ENCODE measurements at places on chromosomes 1 and 21.

- DNase-seq, result no peak
These were observed 37.8 kb downstream of the FAM78B start for GRCh38 chr1:166129006-166129405.

- DNase-seq, result no peak
These were observed 6.0 kb downstream of the HES3 start for GRCh38 chr1:6249739-6250689.

GRCh38 chr1:200917291-200917817 is 22.7 kb downstream of the INAVA start:
- no peak for DNase-seq

GRCh38 chr1:79524126-79524525 is 517.6 kb upstream of the ADGRL4 start:
- no peak for DNase-seq

DNA sequence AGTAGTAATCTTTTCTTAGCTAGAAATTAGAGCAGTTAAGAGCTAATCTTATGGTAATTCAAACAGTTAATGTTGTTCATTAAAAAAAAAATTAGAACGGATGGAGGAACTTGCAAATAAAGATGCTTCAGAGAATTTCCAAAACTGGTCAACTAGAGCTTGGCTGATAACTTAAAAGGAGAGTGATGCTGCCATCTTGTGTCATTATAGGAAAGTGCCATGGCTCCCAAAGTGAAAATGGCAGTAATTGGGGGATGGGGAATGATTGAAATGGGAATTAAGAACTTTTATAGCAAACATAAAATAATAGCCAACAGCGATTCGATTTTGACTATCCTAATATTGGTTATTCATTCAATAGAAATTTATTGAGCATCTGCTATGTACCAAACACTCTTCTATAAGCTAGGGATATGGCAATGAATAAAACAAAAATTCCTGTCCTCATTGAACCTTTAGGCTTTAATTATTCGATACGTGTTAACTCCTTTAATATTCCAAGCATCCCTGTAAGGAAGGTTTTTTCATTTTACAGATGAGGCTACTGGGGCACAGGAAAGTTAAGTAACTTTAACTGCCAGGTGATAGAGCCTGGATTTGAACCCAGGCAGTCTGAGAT is 5.7 kb upstream of the PLPP3 start:
- peak; percentile 53 for DNase-seq

- DNase-seq, result no peak
These were observed 1.0 kb upstream of the TMEM61 start for GRCh38 chr1:54979327-54979891.

DNA sequence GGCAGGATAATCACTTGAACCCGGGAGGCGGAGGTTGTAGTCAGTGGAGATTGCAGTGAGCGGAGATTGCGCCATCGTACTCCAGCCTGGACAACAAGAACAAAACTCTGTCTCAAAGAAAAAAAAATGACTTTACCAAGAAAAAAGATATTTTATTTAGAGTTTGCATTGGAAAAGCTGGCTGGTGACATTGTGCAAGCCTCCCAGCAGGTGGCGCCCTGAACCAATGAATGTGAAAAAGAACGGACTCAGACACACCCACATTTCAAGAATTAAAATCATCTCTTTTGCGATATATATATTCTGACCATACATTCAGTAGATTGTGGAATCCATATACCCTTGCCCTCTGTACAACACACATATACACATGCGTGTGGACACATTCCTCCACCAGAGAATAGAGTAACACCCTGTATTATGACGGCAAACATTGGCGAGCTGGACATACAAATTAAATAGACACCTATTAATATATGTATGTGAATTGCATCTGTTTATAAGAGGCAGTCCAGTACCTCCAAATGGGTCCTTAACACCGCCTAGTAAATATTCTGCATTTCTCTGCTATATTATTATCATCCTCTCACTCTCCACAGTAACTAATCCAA is 39.0 kb upstream of the CADM3 start:
- peak; percentile 14 for DNase-seq

GRCh38 chr1:233295237-233295974 is at the start of gene PCNX2:
Gene PCNX2 (minus strand): TSS chr1:233295725. CDS start chr1:233295478, 247 bp downstream.
- no peak for DNase-seq

GRCh38 chr1:177959811-177960515 is 9.9 kb downstream of the SEC16B start:
- DNase-seq, result no peak

DNA sequence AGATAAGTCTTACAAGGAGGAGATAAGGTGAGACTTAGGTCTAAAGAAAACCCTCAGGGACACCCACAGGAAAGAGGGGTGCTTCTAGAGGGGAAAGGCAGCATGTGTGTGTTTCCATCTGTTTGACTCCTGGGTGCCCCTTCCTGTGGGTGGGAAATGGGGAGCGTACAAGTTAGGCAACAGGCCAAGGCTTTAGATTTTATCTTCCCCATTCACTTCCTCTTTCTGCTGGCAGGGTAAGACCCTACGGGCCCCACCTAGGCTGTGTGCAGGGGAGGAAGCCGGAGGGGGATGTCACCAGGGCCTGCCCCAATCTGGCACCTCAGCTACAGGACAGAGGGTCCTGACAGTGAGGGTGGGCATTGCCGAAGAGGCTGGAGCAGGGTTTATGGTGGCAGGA is 2.5 kb upstream of the OLIG1 start:
- DNase-seq, result no peak

GRCh38 chr1:155975375-155976061 is 2.8 kb downstream of the ARHGEF2 start:
- no peak for DNase-seq

DNA sequence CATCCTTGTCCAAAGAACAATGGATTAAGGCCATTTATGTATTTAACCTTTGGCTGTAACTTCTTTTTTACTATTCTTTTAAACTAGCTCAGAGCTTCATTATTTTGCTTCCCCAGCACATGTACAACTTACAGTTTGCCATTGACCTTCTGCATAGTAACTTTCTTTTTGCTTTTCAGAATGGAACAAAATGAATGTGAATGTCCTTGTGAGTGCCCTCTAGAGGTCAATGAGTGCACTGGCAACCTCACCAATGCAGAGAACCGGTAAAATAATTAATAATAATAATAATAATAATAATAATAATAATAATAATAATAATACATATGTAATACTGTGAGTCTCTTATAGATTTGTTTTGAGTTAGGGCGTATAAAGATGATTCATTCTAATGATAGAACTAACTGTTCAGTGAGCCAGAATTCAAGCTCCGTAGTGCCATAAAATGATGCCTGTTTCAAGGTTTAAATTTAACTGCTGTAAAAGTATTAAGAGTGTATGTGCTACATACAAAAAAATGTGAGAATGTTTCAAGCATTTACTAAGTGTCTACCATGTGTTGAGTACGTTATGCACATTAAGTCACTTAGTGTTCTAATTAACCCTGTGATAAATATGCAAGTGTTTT is 69.0 kb upstream of the RAVER2 start:
- no peak for DNase-seq

GRCh38 chr1:110153407-110153950 is 3.2 kb downstream of the SLC6A17 start:
- DNase-seq, result no peak

DNA sequence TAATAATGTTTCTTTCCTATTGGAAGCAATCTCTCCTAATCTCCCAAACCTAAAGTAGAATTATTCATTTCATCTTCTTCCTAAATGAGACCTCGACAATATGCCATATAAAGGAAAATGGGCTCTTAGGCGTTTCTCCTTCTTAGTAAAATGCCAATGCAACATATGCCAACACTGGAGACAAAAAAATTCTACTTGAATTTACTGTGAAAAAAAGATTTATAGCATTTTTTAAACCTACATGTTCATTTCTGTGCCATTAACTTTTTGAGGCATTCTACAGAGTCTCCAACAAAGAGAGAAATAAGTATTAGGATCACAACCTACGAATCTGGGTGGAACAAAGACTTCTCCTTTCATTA is 1.3 kb downstream of the WDR47 start:
- no peak for DNase-seq

GRCh38 chr1:61807606-61808140 is 65.4 kb downstream of the PATJ start:
- DNase-seq, result peak; percentile 35

DNA sequence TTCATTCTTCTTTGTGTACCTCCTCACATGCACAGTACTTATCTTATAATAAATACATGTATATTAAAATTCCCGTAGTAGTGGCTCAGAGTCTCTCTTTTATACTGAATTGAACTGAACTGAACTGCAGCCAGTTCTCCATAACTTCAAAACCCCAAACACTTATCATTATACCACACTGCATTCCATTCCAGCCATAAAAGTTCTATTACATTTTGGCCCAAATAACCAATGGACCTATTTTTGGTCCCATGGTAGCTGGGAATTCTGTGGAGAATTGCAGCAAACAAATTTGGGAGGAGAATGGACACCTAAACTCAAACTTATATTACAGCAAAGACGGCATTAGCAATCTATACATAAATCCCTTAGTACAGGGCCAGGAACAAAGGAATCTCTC is 86.6 kb upstream of the C1orf87 start:
- no peak for DNase-seq

GRCh38 chr1:45009296-45009865 is 1.7 kb downstream of the HECTD3 start:
- DNase-seq, result no peak

DNA sequence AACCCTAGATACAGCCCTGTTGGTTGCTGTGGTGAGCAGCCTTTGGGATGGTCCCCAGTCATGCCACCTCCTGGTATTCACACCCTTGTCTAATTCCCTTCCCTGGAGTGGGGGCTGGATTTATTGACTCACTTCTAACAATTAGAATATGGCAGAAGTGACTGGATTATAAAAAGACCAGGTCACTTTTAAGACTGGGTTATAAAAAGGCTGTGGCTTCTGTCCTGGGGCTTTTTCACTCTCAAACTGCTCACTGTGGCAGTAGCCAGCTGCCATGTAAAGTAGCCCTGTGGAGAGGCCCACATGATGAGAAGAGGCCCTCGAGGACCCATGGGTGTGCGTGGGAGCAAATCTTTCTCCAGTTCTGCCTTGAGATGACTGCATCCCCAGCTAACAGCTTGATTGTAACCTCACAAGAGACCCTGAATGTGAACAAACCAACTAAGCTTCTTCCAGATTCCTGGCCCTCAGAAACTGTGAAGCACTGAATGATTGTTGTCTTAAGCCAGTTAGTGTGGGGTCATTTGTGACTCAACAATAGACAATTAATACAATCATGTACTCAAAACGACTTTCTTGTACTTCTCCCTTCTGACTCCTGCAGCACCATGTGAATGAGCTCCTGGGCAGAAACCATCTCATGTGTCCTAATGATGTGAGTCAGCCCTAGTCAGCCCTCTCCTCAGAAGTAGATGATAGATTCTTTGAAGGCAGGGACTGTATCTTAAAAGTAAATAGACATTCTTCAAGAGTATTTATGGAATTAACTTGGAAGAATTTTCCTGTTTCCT is 234.9 kb downstream of the TNR start:
- no peak for DNase-seq

GRCh38 chr1:215992620-215993019 is 425.5 kb downstream of the KCTD3 start:
- DNase-seq, result no peak

GRCh38 chr21:34270411-34270810 is 93.4 kb upstream of the KCNE2 start:
- DNase-seq, result no peak

DNA sequence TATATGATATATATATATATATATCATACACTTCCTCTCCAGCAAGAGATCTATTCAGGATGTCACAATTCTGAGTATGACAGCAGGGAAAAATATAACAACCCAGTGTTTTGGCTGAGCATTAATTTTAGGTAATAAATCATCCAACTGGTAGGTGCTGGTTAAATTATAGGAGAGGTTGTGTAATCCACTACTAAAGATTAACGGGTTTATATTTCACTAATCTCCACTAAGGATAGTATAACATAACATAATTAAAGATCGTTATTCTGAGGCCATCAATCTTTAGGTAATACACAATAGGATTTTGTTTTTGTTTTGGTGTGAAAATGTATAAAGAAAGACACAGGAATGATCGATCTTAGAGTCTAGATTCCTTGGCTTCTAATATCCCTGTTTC is 102.2 kb downstream of the COQ8A start:
- DNase-seq, result no peak

- DNase-seq, result no peak
These were observed 33.7 kb upstream of the AK4 start for GRCh38 chr1:65114322-65114721.

DNA sequence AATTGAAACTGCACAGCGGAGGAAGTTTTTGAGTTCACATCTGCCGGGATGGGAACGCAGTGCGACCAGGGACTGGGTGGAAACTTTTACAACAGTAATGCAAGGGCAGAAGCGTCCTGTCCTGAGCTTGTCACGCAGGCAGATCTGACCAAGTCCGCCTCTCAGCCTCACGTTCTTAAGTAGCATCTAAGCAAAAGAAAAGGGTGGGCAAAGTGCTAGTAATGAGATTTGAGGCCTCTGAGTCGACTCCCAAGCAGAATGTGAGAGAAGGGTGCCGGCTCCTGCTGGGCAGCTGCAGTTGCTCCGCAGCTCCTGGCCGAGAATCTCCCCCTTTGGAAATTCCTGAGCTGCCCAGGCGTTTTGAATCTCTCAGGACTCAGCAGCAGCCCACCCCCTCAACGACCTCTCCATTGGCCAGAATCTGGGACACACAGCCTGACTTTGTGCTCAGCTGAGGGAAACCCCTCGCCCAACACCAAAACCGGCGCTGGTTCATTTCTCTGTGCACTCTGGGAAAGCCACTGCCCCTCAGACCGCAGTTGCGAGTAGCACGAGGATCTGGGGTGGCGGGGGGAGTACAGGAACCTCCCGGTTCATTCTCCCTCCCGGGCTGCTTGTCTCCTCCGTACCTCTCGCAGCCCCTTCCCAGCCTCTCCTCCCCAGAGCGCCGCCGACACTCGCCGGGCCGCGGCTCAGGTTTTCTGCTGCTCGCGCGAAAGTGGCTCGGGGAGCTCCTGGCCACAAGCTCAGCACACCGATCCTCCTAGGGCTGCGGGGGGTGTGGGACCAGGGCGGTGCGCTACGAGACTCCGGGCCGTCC is 913 bp upstream of the S1PR1 start:
- no peak for DNase-seq

DNA sequence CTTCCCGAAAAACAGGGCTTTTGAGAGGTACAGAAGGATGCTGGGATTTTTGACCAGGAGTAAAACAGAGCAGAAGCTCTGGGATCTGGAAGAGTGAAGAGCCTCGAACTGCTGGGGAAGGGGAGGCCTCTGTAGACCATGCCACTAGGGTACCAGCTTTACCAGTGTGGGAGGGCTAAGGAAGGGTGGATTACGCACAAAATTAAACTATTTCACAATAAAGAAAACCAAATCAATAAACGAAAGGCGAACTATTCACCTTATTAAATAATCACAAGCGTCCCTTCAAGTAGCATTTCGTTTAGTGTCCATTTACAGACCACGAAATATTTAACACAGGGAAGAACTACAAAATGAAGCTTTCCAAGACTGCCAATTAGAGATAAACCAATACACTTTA is 723 bp downstream of the CZIB start:
- DNase-seq, result no peak

GRCh38 chr1:163168053-163168452 is 34.7 kb downstream of the RGS5 start:
- DNase-seq, result peak; percentile 89

GRCh38 chr21:35066824-35067223 is 17.7 kb upstream of the RUNX1 start:
- no peak for DNase-seq

All from AG09319 (cell line).